ENCODE measurements at places on chromosomes 2 and 18. TPM values are rescaled to one million over a fixed set of nuclear protein-coding genes. Genes with fewer than 3 reads are reported as not detected.
A peak's percentile ranks its signal among the peaks of the same experiment; 100 is the strongest.

Gene CCDC148
- total RNA-seq, result 25.7 TPM

Gene FAM110C
- total RNA-seq, result 3.1 TPM

Gene NDC80
- 3.6 TPM for total RNA-seq

Gene FSHR
- not detected for total RNA-seq

Gene DQX1
- not detected for total RNA-seq

Gene CRACDL
- total RNA-seq, result 2.3 TPM

Gene ECEL1
- total RNA-seq, result 1.2 TPM

Gene ELOA2
- not detected for total RNA-seq

Gene SIX3
- not detected for total RNA-seq

Gene PLEK
- total RNA-seq, result 3.0 TPM

Gene DHRS9
- 0.94 TPM for total RNA-seq

Gene EML6
- total RNA-seq, result 12.9 TPM

Gene THSD7B
- total RNA-seq, result 20.0 TPM

Gene SLC14A1
- 4.1 TPM for total RNA-seq

Gene SKOR2
- not detected for total RNA-seq

DNA sequence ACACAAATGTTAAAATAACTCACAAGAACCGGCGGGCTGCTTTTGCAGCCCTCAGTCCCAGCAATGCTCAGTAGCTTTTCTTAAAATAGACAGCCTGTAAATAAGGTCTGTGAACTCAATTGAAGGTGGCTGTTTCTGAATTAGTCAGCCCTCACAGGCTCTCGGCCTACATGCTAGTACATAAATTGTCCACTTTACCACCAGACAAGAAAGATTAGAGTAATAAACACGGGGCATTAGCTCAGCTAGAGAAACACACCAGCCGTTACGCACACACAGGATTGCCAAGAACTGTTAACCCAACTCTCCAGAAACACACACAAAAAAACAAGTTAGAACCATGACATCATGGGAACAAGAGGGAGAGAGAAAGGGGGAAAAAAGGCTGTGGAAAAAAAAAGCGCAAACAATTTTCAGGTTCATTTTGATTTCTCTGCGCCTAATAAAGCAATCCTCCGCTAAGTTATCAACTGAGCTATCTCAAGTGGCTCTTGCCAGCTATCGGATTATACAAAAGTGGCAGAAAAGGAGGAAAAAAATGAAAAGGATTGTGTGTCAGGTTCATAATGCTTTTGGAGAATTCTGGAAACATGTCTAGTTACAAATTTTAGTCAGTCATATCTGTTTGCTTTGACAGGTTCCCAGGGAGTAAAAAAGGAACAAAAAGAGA is 89.1 kb downstream of the ZEB2 start:
- DNase-seq, result no peak

GRCh38 chr2:73451263-73451972 is 65.8 kb downstream of the ALMS1 start:
- DNase-seq, result no peak

DNA sequence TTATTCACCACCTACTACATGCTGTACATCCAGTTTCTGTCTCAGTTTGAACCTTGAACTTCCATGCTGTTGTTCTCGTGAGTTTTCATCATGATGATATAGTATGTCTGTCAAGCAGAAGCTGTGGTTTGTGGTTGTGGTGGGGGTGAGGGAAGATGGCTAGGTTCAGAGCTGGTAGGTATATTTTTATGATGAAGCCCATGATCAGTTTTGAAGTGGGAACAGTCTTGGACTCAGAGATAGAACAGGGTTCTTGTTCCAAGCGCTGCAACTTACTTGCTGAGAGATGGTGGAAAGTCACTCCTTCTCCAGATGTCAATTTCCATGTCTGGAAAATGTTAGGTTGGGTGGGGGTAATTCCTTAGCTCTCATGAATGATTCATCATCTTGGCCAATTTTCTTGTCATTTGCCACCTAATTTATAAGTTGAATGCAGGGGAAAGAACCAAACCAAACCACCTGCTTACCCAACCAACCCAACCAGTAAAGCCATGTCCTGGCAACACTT is 21.6 kb downstream of the PMAIP1 start:
- no peak for DNase-seq

GRCh38 chr18:58392324-58393000 is 236.4 kb downstream of the ALPK2 start:
- DNase-seq, result peak; percentile 24

DNA sequence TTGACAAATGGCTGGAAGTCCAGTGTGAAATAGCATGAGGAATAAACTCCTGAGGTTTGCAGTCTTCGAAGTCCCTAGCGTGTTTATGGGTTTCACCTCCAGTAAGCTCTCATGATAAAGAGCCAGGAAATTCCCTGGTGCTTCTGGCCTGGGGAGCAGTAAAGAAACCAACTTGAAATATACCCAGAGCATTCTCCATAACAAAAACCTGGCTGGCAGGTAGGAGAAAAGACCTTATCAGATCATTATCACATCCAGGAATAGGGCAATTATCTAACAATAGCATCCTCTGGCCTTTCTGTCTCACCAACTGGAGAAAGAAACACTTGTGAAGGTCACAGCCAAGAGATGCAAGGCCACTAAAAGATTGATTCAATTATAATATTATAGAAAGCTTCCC is 513.6 kb upstream of the LRRTM4 start:
- DNase-seq, result no peak

- DNase-seq, result no peak
Observed at GRCh38 chr2:150778828-150779227, 291.4 kb upstream of the RND3 start.

GRCh38 chr2:102470168-102470567 is 2.9 kb upstream of the SLC9A4 start:
- DNase-seq, result no peak

DNA sequence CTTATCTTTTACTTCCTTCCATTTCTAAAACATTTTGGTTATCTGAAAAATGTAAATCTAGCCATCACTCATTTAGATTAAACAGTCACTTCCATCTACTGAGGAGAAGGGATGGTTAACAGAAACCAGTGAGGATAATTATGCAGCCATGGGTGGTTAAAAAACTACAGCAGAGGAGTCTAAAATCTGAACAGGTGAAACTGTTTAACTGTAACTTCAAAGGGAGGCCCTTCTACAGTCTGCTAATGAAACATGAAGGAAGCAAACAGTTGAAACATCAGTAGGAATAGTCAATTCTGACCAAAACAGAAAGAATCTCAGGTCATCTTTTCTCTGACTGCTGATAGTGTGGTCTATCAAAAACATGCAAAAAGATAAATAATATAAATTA is 71.0 kb downstream of the DTNB start:
- no peak for DNase-seq

GRCh38 chr2:63301481-63301880 is 250.9 kb downstream of the OTX1 start:
- DNase-seq, result no peak

DNA sequence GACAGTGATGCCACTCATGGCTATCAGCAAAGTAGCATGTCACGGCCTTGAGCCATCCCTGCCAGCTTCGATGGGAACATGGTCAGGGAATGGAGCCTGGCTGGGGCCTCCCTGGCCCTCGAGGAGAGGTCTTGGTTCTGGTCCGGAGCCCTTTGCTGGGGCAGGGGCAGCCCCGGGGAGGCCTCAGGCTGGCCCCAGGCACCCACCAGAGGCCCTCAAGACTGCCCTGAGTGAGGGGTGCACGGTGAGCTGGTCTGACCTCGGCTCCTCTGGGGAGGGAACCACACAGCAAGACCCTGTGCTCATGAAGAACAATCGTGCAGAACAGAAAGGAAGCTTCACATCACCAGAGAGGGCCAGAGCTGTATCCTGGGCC is 75.2 kb upstream of the OTOS start:
- DNase-seq, result no peak

- DNase-seq, result no peak
Observed at GRCh38 chr2:237877576-237878307, 18.3 kb downstream of the RAMP1 start.

- DNase-seq, result no peak
Observed at GRCh38 chr2:47592381-47592780, 189.4 kb downstream of the MSH2 start.

DNA sequence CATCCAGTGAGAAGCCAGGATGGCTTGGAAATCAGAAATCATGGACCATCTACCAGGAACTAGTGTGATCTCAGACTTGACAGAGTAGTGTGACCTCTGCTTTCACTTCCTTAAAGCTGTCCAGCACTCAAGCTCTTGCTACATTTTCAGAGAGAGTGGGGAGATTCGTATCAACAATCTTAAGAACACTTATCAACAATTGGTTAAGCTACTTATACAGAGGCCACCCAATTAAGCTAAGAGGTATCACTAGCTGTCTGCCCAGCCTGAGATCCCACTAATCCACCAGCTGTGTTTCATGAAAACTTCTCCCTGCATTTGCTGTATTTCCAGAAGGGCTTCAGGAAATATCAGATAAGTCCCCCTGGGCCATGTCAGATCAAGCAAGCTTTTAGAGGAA is 4.2 kb downstream of the RPRM start:
- no peak for DNase-seq

- no peak for DNase-seq
Observed at GRCh38 chr18:12880541-12880910, 3.5 kb downstream of the PTPN2 start.

- DNase-seq, result no peak
Observed at GRCh38 chr2:44135771-44136170, 32.9 kb upstream of the PPM1B start.

DNA sequence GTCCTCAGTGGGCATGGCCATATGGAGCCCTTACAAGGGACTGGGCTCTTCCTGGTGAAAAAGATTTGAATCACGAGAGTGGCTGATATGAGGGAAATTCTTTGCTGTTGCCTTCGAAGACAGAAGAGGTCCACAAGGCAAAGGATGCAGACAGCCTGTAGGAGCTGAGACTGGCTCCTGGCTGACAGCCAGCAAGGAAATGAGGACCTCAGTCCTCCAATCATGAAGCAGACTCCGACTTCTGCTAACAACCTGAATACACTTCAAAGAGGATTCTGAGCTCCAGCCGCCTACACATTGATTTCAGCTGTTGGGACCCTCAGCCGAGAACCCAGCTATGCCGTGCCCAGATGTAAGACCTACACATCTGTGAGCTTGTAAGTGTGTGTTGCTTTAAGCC is 3.0 kb upstream of the ST8SIA5 start:
- DNase-seq, result no peak

DNA sequence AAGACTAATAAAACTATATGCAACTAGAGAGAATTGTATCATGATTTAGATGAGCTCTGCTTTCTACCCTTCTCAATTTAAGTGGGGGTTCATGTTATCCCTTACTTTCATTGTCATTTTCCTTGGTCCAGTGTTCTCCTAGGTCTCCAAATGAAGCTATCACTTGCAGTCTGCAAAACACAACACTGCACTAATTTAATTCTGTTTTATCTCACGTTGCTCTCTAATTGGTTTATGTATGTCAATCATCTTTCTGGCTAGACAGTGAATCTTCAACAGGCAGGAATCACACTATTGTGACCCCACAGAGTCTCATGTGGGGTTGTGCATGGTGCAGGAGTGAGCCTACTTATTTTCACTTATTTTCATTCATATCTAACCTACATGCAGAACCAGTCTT is 348.3 kb upstream of the SYT4 start:
- no peak for DNase-seq

DNA sequence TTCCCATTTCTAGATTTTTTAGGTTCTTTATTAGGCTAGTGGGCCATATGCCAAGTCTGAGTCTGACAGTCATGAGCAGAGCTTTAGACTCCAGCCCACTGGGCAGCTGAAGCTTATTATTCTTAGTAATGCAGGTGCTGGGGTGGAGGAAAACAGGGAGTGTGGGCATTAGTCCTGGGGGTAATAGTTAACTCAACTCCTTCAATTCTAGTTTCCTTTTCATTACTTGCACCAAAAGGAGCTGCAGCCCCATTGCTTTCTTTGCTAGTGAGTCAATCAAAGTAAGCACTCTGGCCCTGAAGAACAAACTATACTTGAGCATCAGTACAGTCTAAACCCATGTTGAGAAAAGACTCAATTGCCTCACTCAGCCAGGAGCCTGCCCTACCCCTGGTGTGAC is 35.5 kb downstream of the ICOS start:
- DNase-seq, result no peak

GRCh38 chr2:23096906-23097602 is 287.9 kb upstream of the KLHL29 start:
- no peak for DNase-seq

- no peak for DNase-seq
Observed at GRCh38 chr2:99488539-99489062, 1.2 kb downstream of the REV1 start.

- DNase-seq, result no peak
Observed at GRCh38 chr2:226860087-226860486, 24.2 kb downstream of the RHBDD1 start.

- no peak for DNase-seq
Observed at GRCh38 chr2:128169933-128170709, 79.1 kb downstream of the UGGT1 start.

GRCh38 chr18:58562146-58562998 is 66.5 kb downstream of the ALPK2 start:
- DNase-seq, result no peak

DNA sequence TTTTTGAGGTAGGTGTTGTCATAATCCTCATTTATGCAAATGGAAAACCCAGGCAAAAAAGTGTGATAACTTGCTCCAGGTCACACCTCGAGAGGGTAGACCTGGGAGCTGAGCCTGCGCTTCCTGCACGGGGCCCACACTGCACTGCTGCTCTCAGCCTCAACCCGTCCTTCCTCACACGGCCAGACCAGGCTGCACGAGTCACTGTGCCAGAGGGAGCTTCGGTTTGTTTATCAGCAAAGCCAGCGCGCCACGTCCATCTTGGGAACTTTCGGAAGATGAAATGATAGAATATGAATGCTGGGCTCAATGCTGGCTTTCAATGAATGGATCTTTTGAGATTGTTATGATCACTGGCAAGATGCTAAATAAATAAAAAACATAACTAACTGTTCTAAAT is 14.4 kb downstream of the COPS9 start:
- DNase-seq, result no peak

DNA sequence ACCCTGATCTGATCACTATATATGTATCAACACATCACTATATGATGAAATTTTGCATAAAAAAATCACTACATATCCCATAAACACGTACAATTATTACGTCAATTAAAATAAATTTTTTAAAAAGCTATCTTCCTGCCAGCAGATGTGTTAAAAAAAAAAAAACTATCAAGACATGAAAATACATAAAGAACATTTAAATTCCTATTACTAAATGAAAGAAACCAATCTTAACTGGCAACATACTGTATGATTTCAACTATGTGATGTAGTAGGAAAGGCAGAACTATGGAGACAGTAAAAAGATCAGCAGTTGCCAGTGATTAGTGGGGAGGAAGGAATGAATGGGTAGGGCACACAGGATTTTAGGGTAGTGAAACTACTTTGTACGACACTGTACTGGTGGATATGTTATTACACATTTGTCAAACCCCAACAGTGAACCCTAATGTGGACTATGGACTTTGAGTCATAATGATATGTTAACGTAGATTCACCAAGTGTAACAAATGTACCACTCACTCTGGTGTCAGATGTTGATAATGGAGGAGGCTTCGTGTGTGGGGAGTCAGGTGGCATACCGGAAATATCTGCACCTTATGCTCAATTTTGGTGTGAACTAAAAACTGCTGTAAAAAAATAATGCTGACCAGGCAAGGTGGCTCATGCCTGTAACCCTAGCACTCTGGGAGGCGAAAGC is 27.4 kb downstream of the USP34 start:
- DNase-seq, result no peak
